IMR-90 (cell line): ENCODE measurements at places on chromosomes 2 and 18. TPM values are rescaled to one million over a fixed set of nuclear protein-coding genes. Genes with fewer than 3 reads are reported as not detected.

GRCh38 chr18:35948080-35948479, 24.4 kb upstream of the RMP24 start:
- H3K4me1 ChIP-seq: peaks cover 1% of the 10 kb centered on the region; the same call in 1 of the 2 replicates
- no peak overlapping the region for H3K4me3 ChIP-seq
- no peaks in the 10 kb centered on the region for H3K36me3 ChIP-seq
- no peak overlapping the region for H3K27ac ChIP-seq
- H3K27me3 ChIP-seq: peaks cover 15% of the 10 kb centered on the region

GRCh38 chr2:48589170-48589767, 28.4 kb upstream of the GTF2A1L start:
- H3K27ac ChIP-seq: no peak overlapping the region
- H3K27me3 ChIP-seq: no peaks in the 10 kb centered on the region
- peak; percentile 59 for DNase-seq
- H3K36me3 ChIP-seq: peaks cover 6% of the 10 kb centered on the region; the same call in 1 of the 2 replicates
- H3K4me3 ChIP-seq: no peak overlapping the region
- H3K4me1 ChIP-seq: peaks cover 2% of the 10 kb centered on the region

DNA sequence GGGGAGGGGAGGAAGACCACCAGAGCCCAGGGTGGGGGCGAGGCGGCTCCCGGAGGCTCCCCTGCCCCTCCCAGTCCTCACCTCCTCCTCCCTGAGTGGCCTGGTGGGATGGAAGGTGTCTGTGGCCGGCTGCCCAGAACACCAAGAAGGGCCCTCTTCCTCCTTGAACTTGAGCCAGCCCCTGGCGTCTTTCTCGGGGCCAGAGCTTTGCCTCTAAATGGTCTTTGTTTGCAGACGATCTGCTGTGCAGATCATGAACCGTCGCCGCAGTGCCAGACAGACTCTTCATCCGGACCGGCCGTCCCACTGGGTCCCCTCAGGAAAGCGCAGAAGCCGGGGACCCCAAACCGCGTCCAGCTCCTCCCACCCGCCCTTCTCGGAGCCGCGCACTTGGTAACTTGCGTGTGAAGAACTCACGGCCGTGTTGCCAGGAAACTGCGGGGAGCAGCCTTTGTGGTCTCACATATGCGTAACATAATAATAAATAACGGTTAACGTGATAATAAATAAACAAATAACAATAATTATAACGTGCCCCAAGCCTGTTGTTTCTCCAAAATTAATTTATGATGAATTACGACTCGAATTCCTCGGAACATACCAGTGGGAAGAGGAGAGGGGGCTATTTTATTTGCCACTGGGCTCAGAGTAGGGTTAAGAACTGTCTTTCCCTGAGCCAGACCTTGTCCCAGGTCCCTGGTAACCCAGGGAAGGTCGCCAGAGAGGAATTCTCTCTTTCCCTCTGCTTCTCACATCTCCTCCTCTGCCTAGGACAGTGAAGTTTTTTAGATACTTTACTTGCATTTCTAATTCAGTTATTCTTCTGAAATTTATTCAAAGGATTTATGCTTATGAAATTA, 41.0 kb downstream of the PTGR3 start:
- no peaks in the 10 kb centered on the region for H3K36me3 ChIP-seq
- no peaks in the 10 kb centered on the region for H3K4me1 ChIP-seq
- peak; percentile 17 for DNase-seq
- peaks cover 20% of the 10 kb centered on the region for H3K27me3 ChIP-seq

DNA sequence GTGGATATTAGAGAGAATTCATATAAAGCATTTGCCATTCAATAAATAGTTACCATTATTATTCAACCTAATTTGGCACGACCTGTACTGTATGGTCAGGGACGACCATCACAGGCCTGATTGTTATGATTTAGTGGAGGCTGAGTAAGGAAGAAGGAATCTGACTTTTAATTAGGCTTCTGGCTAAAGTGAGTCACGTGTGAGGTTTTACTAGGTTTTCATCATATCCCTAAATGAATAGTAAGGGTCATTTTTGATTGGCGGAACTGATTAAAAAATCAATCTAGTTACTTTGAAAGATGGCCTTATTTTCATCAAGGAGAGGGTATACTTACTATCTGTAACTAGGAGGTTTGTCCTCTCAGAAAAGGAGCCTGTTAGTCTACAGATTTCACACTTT, 143.4 kb downstream of the ADCYAP1 start:
- no peak overlapping the region for H3K4me3 ChIP-seq
- DNase-seq: no peak

The C18orf54 gene
- total RNA-seq: 3.0 and 5.6 TPM in 2 replicates

The SCN7A gene
- total RNA-seq: 0.90 and 1.7 TPM in 2 replicates

The PLB1 gene
- 0.90 and 1.4 TPM in 2 replicates for total RNA-seq

- H3K27ac ChIP-seq: no peak overlapping the region
- H3K36me3 ChIP-seq: no peaks in the 10 kb centered on the region
- no peak for DNase-seq
Measured at GRCh38 chr18:10135302-10135926, 221.6 kb downstream of the VAPA start.

DNA sequence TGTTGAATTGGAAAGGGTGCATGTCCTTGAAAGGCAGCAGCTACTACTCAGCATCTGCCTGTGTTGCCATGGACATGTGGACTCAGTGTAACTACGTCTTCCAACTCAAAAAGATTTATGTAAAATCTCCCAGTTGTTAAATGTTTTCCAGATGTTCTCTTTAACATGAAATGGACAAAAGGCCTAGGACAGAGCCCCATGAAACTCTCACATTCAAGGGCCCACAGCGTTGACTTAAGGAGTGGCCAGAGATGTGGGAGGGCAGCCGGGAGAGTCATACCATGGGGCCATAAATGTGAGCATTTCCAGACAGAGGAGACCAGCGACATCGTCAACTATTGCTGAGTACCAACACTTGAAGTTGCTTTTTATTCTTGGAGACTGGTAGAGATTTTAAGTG, 9.9 kb downstream of the SLC3A1 start:
- peaks cover 29% of the 10 kb centered on the region for H3K27me3 ChIP-seq
- no peaks in the 10 kb centered on the region for H3K4me1 ChIP-seq
- no peak overlapping the region for H3K27ac ChIP-seq
- no peaks in the 10 kb centered on the region for H3K36me3 ChIP-seq

DNA sequence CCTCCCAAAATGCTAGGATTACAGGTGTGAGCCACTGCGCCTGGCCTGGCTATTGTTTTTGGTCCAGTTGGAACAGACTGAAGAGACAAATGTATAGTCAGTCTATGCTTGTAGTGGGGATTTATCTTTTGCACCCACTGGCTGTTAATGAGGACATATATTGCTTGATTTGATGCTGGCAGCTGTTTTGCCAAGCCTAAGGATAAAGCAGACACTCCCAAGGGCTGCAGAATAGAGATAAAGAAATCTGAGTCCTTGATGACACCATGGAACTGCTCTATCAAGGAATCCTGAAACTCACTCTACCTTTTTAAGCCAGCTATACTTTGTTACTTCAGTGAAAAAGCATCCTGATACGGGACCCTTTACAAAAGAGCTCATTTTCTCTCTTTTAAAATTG, 43.1 kb upstream of the ENOSF1 start:
- no peak overlapping the region for H3K27ac ChIP-seq
- H3K27me3 ChIP-seq: no peaks in the 10 kb centered on the region
- H3K36me3 ChIP-seq: peaks cover 5% of the 10 kb centered on the region; the same call in 1 of the 2 replicates
- DNase-seq: no peak

DNA sequence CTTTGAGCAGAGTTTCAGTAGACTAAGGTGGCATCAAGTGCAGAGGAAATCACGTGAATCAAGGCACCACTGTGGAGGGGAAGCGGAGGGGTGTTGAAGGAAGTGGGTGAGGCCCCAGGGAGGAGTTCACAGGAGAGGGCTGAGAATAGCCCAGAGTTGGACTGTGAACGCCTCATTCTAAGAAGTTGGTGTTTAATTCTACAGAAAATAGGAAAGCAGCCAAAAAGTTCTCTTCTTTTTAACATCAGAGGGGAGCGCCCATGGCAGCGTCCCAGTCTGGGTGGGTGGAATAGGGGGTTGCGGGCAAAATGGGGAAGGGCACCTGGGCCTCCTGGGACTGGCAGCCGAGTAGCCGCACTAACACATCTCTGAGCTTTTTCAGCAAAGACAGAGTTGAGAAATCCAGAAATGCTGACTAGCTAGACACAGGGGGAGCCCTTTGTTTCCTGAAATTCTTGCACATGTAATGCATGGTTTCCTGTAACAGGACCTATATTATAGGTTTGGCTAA, 97.0 kb downstream of the NEB start:
- H3K27ac ChIP-seq: no peak overlapping the region
- H3K36me3 ChIP-seq: no peaks in the 10 kb centered on the region
- DNase-seq: no peak
- H3K4me1 ChIP-seq: no peaks in the 10 kb centered on the region
- no peaks in the 10 kb centered on the region for H3K27me3 ChIP-seq
- H3K4me3 ChIP-seq: no peak overlapping the region

DNA sequence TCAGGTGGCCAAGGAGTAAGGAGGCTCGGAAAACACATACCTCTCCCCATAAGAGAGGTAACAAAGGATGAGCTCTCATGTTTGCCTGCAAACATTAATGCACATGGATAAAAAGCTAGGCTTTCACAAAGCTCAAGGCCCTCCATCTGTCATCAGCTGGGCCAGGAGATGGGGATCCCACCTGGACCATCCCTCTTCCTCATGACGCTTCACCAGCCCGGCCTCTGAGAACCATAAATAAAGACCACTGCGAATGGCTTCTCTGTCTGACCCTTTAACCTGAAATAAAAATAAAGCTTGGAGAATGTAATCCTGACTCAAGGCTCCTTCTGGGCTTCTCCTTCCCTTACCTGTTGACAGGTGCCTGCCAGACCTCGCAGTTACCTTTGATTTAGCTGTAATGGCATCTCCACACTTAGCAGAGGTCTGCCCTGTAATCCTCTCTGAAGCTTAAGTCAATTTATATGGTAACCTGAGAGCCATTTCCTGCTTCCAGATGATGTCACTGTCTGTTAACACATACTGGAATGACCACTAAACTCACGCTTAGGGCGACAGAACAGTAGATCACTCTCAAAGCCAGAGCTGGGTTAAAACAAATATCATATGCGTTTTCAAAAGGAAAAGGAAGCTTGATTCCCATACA, 29.3 kb upstream of the FOXI3 start:
- no peaks in the 10 kb centered on the region for H3K4me1 ChIP-seq
- DNase-seq: peak; percentile 37
- H3K36me3 ChIP-seq: no peaks in the 10 kb centered on the region
- no peak overlapping the region for H3K4me3 ChIP-seq
- H3K27ac ChIP-seq: no peak overlapping the region
- no peaks in the 10 kb centered on the region for H3K27me3 ChIP-seq
